ENCODE measurements at places on chromosomes 4 and X.

DNA sequence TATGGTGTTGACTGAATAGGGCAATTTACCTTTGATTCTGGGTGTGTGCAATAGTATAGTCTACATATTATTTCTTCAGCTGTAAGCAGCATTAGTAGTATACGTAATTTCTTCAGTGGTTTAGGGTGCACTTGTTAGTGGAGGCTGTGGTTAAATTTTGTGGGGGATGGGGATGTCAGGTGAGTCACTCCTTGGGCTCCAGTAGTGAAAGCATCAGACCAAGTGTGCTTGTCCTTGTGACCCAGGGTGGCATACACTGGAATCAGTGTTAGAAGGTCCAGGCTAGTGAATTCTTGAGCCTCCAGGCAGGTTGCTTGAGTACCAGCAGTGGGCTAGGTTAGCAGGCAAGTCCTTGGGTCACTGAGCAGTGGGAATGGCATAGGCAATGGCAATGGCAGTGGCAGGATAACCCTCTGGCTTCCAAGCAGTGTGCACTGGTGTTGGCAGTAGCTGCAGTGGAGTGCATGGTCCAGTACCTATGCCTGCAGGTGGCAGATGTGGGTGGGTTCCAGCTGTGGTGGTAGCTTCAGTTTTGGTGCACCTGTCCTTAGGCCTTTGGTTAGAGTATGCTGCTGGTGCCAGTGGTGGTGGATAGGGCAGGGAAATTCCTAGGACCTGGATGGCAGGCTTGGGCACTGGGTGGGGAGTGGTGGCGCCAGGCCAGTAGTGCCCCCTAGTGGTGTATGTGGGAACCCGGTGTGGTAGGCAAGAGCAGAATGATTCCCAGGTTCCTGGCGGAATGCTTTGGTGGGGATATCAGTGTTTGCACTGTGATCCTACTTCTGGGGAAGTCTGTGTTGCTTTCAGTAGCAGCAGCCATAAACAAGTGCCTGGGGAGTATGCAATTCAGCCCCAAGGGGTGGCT is 531.0 kb downstream of the SMARCA1 start:
- no peak for DNase-seq
- H3K4me1 ChIP-seq: no peaks in the 10 kb centered on the region
- no peak overlapping the region for H3K4me3 ChIP-seq
- H3K27ac ChIP-seq: no peak overlapping the region
- H3K27me3 ChIP-seq: no peaks in the 10 kb centered on the region

- H3K27ac ChIP-seq: no peak overlapping the region
- no peak overlapping the region for H3K4me3 ChIP-seq
- no peak for DNase-seq
- H3K36me3 ChIP-seq: no peaks in the 10 kb centered on the region
- no peaks in the 10 kb centered on the region for H3K4me1 ChIP-seq
Measured at GRCh38 chr4:63607169-63607872, 801.9 kb downstream of the TECRL start.

GRCh38 chr4:122458625-122459024 is 2.1 kb upstream of the IL2 start:
- H3K27me3 ChIP-seq: no peaks in the 10 kb centered on the region
- no peaks in the 10 kb centered on the region for H3K4me1 ChIP-seq
- no peak overlapping the region for H3K27ac ChIP-seq
- H3K36me3 ChIP-seq: no peaks in the 10 kb centered on the region
- no peak overlapping the region for H3K4me3 ChIP-seq

DNA sequence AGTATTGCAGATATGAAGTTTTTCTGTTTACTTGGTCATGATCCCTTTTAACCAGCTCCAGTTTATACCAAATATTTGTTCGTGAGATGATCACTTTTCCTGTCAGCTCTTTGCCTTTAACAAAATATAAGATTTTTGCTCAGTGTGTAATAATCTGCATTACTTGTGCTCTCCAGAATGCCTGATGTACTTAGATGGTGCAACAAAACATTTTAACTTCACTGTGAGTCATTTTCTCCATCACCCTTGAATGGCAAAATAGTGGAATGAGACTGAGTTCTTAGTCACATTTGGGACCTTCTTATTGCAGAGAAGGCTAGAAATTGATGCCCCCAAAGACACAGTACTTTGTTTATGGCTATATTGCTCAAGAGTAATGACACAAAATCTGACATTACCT is 252.0 kb downstream of the FRMPD4 start:
- H3K4me3 ChIP-seq: no peak overlapping the region
- H3K36me3 ChIP-seq: no peaks in the 10 kb centered on the region
- DNase-seq: no peak

- H3K27ac ChIP-seq: no peak overlapping the region
- no peaks in the 10 kb centered on the region for H3K27me3 ChIP-seq
- no peaks in the 10 kb centered on the region for H3K36me3 ChIP-seq
Measured at GRCh38 chrX:111360839-111361238, 51.2 kb downstream of the DCX start.

GRCh38 chr4:1843852-1844251 is 12.1 kb downstream of the LETM1 start:
- no peaks in the 10 kb centered on the region for H3K27me3 ChIP-seq
- no peak overlapping the region for H3K4me3 ChIP-seq
- no peaks in the 10 kb centered on the region for H3K4me1 ChIP-seq
- H3K27ac ChIP-seq: no peak overlapping the region
- peaks cover 24% of the 10 kb centered on the region for H3K36me3 ChIP-seq
- DNase-seq: no peak

- H3K4me3 ChIP-seq: no peak overlapping the region
- no peaks in the 10 kb centered on the region for H3K36me3 ChIP-seq
- H3K27me3 ChIP-seq: peaks cover 3% of the 10 kb centered on the region
- H3K4me1 ChIP-seq: no peaks in the 10 kb centered on the region
Measured at GRCh38 chr4:10565166-10565780, 108.0 kb upstream of the ZNF518B start.

- H3K4me1 ChIP-seq: no peaks in the 10 kb centered on the region
- H3K36me3 ChIP-seq: no peaks in the 10 kb centered on the region
- H3K27me3 ChIP-seq: no peaks in the 10 kb centered on the region
- no peak overlapping the region for H3K27ac ChIP-seq
Measured at GRCh38 chr4:71680706-71681105, 103.2 kb downstream of the GC start.

GRCh38 chrX:53456254-53456653 is 22.1 kb upstream of the HSD17B10 start:
- DNase-seq: no peak
- no peak overlapping the region for H3K27ac ChIP-seq
- H3K27me3 ChIP-seq: no peaks in the 10 kb centered on the region
- H3K4me1 ChIP-seq: peaks cover 2% of the 10 kb centered on the region
- H3K4me3 ChIP-seq: no peak overlapping the region

GRCh38 chr4:152601156-152601555 is 65.3 kb upstream of the FBXW7 start:
- no peak for DNase-seq
- no peaks in the 10 kb centered on the region for H3K36me3 ChIP-seq
- H3K4me3 ChIP-seq: no peak overlapping the region

- no peaks in the 10 kb centered on the region for H3K36me3 ChIP-seq
- DNase-seq: no peak
Measured at GRCh38 chr4:89099034-89099433, 12.3 kb upstream of the TIGD2 start.

GRCh38 chr4:183527326-183527725 is 22.5 kb downstream of the ING2 start:
- no peak for DNase-seq
- H3K36me3 ChIP-seq: no peaks in the 10 kb centered on the region
- peaks cover 6% of the 10 kb centered on the region for H3K27me3 ChIP-seq
- no peaks in the 10 kb centered on the region for H3K4me1 ChIP-seq

GRCh38 chr4:60562334-60562733 is 637.8 kb upstream of the ADGRL3 start:
- no peak for DNase-seq
- H3K27me3 ChIP-seq: no peaks in the 10 kb centered on the region
- H3K4me1 ChIP-seq: no peaks in the 10 kb centered on the region
- H3K27ac ChIP-seq: no peak overlapping the region

DNA sequence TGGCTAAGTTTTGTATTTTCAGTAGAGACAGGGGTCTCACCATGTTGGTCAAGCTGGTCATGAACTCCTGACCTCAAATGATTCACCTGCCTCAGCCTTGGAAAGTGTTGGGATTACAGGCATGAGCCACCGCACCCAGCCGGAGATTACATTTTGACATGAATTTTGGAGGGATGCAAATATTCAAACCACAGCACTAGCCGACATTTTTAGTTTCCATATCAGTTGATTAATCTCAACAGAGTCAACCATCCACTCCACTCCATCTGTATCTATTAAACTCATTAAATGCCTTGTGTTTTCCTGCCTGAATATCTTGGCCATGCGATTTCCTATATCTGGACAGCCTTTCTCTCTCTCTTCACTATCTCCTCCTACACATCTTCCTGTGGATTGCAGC is 64.1 kb upstream of the PDGFRA start:
- no peak overlapping the region for H3K27ac ChIP-seq
- no peaks in the 10 kb centered on the region for H3K27me3 ChIP-seq
- H3K36me3 ChIP-seq: no peaks in the 10 kb centered on the region
- H3K4me1 ChIP-seq: peaks cover 16% of the 10 kb centered on the region
- H3K4me3 ChIP-seq: no peak overlapping the region

DNA sequence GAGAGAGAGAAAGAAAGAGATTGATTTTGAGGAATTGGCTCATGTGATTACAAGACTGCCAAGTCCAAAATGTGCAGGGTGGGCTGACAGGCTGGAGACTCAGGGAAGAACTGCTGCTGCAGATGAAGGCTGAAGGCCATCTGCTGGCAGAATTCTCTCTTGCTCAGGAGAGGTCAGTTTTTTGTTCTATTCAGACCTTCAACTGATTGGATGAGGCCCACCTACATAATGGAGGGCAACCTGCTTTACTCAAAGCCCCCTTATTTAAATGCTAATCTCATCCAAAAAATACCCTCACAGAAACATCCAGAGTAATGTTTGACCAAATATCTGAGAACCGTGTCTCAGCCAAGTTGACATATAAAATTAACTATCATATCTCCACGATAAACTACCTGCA is 38.2 kb upstream of the MAMLD1 start:
- H3K4me3 ChIP-seq: no peak overlapping the region
- DNase-seq: no peak
- H3K27me3 ChIP-seq: peaks cover 3% of the 10 kb centered on the region

DNA sequence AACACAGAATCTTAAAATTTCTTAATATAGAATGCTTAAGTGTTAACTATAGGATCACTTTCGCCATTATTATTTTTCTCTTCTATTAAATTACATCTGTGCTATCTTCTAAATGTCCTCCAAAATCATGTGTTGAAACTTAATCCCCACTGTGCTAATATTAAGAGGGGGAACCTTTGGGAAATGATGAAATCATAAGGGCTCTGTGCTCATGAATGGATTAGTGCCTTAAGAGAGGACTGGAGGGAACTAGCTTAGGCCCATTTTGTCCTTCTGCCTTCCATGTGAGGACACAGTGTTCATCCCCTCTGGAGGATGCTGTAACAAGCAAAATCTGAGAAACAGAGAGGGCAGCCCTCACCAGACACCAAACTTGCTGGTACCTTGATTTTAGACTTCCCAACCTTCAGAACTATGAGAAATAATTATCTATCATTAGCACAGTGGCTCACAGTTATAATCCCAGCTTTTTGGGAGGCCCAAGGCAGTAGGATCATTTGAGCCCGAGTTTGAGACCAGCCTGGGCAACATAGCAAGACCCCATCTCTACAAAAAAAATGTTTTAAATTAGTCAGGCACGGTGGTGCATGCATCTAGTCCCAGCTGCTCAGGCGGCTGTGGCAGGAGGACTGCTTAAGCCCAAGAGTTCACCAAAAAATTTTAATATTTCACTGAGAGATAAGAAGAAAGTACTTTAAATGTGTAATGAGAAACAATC is 26.3 kb downstream of the KLHL8 start:
- no peaks in the 10 kb centered on the region for H3K27me3 ChIP-seq
- H3K27ac ChIP-seq: no peak overlapping the region

DNA sequence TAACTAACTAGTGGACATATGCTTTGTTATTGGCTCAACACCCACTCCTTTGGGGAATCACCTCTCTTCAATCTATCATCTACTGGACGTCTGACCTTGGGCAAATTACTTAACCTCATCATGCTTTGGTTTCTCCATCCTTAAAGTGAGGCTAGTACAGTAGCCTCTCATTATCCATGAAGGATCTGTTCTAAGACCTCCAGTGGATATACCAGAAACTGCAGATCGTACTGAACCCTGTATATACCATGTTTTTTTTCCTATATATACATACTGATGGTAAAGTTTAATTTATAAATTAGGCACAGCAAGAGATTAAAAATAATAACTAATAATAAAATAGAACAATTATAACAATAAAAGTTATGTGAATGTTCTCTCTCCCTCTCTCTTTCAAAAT is 56.2 kb downstream of the HMGB3 start:
- no peak overlapping the region for H3K27ac ChIP-seq
- no peak overlapping the region for H3K4me3 ChIP-seq
- no peaks in the 10 kb centered on the region for H3K4me1 ChIP-seq
- no peaks in the 10 kb centered on the region for H3K27me3 ChIP-seq

DNA sequence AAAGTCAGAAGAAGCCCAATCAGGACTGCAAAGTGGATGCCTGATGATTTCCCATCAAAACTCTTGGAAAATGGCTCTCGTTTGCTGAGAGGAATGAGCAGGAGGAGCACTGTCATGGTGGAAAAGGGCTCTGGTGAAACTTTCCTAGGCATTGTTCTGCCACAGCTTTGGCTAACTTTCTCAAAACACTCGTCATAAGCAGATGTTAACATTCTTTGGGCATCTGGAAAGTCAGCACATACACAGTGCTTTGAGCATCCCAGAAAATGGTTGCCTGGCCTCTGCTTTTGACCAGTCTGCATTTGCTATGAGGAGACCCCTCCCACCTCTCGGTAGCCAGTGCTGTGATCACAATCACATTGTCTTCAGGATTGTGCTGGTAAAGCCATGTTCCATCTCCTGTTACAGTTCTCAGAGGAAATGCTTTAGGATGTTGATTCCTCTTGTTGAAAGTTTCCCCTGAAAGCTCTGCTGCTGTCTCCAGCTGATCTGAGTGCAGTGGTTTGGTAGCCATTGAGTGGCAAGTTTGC is 25.2 kb upstream of the TBC1D14 start:
- no peak for DNase-seq
- no peak overlapping the region for H3K4me3 ChIP-seq
- H3K4me1 ChIP-seq: no peaks in the 10 kb centered on the region

- no peaks in the 10 kb centered on the region for H3K27me3 ChIP-seq
- no peaks in the 10 kb centered on the region for H3K36me3 ChIP-seq
- H3K4me3 ChIP-seq: no peak overlapping the region
- peaks cover 2% of the 10 kb centered on the region for H3K4me1 ChIP-seq
Measured at GRCh38 chrX:150348365-150348764, 14.8 kb upstream of the MAMLD1 start.

GRCh38 chr4:37623125-37623524 is 63.1 kb downstream of the RELL1 start:
- no peaks in the 10 kb centered on the region for H3K36me3 ChIP-seq
- no peak overlapping the region for H3K4me3 ChIP-seq
- no peak for DNase-seq
- H3K4me1 ChIP-seq: no peaks in the 10 kb centered on the region
- no peaks in the 10 kb centered on the region for H3K27me3 ChIP-seq
- H3K27ac ChIP-seq: no peak overlapping the region

- H3K4me3 ChIP-seq: no peak overlapping the region
- no peaks in the 10 kb centered on the region for H3K36me3 ChIP-seq
- H3K27ac ChIP-seq: no peak overlapping the region
- H3K4me1 ChIP-seq: no peaks in the 10 kb centered on the region
- no peak for DNase-seq
- no peaks in the 10 kb centered on the region for H3K27me3 ChIP-seq
Measured at GRCh38 chr4:188372058-188372457, 232.8 kb downstream of the TRIML1 start.

- no peaks in the 10 kb centered on the region for H3K4me1 ChIP-seq
- no peaks in the 10 kb centered on the region for H3K27me3 ChIP-seq
- no peak overlapping the region for H3K27ac ChIP-seq
- H3K36me3 ChIP-seq: no peaks in the 10 kb centered on the region
Measured at GRCh38 chrX:138690591-138690990, 20.9 kb downstream of the FGF13 start.

- H3K36me3 ChIP-seq: no peaks in the 10 kb centered on the region
- peak overlapping the region; percentile 37 for H3K27ac ChIP-seq
- DNase-seq: no peak
- H3K27me3 ChIP-seq: no peaks in the 10 kb centered on the region
- H3K4me3 ChIP-seq: no peak overlapping the region
Measured at GRCh38 chr4:40210776-40211175, 13.9 kb downstream of the RHOH start.

All from keratinocyte (primary cell).